ENCODE measurements at places on chromosomes 1 and 21.

DNA sequence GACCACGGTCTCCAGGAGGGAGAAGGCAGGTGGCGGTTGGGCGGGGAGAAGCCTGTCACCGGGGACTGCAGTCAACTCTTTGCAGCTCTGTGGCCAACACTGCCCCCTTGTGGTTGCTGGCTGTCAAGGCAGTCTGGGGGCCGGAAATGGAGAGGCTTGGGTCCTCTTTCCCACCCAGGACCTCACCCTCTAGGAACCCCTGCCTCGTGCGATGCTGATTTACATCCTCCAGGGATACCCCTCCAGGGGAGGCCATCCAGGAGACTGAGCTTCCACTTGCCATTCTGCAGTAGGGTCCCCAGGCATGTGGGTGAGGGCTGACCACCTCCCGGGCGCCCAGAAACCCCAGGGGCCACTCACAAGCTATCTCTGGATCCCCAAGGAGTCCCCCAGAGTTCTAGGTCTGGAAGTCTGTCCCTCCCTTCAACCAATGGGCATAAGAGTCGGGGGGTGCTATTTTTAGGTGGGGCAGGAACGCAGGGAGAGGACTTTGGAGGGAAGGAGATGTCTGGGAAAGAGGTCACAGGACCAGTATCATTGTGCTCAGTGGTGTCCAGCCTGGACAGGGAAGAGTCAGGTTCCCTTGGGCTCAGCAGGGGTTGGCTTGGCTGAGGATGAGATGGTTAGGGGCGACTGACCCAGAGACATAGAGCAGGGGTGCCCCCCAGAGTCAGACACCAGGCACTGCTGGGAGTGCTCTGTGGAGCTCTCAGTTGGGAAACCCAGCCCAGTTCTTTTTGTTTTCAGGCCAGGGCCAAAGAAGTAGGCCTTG, 7.1 kb upstream of the GPR61 start:
- DNase-seq = peak; percentile 84

DNA sequence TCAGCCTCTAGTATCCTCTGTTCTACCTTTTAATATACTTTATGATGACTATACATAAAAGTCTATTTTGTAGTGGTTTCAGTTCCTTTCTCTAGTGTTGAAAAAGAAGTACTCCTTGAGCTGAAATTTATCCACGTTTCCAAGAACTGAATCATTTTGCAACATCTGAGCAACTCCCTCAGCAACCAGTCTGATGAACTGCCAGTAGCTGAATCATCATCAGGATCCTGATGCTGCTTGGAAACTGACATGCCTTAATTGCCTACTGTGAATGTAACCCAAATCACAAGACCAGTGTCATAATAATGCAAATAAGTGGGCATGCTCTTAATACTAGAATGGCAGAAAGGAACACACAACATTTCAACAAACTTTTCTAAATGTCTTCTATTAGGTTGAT, 103.3 kb downstream of the CYYR1 start:
- no peak for DNase-seq

GRCh38 chr1:31781138-31781755, 17.1 kb upstream of the ADGRB2 start:
- DNase-seq = no peak

GRCh38 chr1:232983817-232984567, 33.6 kb downstream of the NTPCR start:
- no peak for DNase-seq

GRCh38 chr1:32775640-32776337, 41.4 kb downstream of the YARS1 start:
- no peak for DNase-seq

DNA sequence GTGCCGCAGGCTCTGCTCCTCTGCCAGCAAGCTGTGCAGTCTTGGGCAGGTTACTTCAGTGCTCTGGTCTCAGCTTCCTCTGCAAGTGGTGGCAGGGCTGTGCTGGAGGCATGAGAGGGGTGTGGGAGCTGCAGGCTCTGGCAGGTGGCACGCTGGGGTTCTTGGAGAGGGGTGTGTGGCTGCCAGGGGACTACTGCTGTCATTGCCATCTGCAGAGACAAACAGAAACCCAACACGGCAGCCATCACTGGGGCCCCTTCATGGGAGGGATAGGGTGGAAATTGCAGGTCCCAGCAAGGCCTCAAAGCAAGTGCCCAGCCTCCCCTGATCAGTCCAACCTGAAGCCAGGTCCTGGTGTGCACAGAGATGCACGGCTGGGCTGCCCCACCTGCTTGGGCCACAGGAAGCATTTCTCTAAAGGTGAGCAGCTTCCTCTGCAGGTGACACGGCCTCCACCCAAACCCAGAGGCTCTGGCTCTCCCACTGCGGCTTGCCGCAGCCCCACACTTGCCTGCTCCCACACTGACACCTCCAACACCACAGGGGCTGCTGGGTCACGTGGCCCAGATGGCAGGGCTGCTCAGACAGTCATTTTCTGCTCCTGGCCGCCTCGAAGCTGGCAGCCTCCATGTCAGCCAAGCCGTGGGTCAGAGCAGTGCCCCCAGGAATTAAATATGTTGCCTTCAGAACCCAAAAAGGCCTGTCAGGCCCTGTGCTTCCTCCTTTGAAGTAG, 4.1 kb upstream of the COL6A2 start:
- DNase-seq = no peak

DNA sequence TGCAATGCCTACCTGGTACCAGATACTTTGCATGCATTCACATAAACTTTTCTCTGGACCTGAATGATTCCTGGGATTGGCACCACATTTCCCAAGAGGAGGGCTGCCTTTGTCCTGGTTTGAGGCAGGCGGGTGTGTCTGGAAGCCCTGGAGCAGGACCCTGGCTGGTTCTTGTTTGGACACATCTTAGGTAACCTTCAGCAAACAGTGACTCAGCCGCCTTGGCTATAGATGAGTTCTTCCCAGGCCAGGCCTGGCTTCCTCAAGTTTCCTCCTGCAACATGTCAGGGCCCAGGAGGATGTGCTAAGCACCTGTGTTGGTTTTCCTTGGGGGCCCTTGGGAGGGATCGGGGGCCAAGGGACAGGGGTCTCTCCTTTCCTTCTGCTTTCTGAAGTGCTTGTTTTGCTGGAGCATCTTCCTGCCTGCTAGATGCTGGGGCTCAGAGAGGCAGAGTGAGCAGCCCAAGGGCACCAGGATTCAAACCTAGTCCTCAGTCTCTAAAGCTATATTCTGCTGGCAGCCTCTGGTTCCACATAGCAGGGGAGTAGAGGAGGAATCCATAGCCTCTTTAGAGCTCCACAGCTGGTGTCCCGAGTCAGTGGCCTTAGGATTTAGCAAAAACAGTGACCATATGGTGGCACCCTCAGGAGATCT, 38.2 kb downstream of the PAX7 start:
- no peak for DNase-seq

DNA sequence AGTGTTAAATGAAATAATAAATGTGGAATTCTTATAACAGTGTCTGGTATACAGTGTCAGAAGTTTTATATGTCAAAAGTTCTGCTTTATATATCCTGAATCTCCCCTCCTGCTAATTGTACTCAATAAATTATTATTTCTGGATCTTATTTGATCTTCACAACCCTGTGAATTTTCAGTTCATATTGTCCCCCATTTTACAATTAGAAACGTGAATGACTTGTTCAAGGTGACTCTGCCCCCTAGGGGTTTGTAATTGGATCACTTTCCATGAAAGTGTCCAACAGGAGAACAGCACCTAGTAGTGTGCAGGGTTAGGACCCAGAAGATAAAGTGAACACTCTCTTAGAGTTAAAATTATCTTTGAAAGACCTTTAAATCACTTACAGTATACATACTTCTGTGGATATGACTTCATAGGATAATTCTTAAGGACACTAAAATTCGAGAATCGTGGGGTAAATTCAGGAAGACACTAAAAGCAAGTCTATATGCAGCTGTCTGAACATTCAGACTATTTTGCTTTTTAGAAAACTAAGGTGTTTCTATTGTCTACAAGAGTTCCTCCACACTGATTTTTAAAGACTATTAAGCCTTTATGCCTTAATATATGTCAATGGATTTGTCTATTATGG, 4.5 kb upstream of the DDR2 start:
- no peak for DNase-seq

DNA sequence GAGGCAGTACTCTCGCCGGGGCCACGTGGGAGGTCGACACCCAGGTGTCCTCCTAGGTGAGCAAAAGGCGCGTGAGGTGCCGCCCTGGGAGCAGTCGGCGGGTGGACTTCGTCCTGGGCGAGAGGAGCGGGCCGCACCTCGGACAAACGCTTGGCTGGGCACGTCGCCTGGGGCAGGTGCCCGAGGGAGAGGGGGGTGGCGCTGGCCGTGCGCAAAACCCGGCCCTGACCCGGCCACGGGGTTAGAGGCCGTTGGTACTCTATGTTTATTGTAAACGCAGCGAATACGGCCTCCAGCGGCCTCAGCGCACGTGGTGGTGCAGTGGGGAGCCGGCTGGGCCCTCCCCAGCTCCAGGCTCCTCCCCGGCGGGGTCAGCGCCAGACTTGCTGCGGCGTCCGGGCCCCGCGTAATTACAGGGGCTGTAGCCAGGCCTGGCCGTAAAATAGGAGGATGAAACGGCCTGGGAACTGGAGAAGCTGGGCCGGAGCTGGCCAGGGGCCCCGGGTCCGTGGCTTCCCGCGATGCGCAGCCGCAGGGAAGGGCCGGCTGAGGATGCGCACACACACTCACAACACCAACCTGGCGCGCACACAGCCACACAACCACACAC, 1.6 kb upstream of the EFNA1 start:
- no peak for DNase-seq

DNA sequence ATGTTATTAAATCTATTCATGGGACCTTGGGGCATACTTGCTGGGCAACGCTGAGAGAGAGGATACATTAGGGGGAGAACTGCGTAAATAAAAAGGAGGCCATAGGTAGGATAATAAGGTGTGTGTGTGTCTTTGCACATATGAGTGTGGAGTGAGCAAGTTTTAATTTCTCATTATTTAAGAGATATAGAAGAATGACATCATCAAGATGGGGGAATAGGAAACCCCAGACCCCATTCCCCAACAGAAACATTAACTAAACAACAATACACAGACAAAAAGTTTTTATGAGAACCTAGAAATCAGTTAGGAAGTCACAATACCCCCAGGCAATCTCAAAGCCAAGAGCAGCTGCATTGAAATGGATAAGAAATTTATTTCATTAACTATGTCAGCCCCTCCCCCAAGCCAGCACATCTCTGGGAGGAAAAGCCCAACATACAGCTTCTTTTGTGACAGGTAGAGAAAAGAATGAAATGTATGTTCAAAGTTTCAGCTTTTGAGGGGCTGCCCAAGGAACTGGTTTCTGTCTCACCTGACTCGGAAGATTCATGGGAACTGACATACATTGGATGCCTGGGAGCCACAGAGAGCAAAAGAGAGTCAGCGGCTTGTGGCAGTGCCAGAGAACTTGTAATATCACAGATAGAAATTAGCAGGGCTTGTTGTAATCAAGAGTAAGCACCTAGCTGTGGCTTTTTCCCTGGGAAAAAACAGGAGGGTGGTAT, 234.3 kb upstream of the NFIA start:
- no peak for DNase-seq

- no peak for DNase-seq
Observed at GRCh38 chr21:23111070-23111600, 2112.9 kb downstream of the NCAM2 start.

DNA sequence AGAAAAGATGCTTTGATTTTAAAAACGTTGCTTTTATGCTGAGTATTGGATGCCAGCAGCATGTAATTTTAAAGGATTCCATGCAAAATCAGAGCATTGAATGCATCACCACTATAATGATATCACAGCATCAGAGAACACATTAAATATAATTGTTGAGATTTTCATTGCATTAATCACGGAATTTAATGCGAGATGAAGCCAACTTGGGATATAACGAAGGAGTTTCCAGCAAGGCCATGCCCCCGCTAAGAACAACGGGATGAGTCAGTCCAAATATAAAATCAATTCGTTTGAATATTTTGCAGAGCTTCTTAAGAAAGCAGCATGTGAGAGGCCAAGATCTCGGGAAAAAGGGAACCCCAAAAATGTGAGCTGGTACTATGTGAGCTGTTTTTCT, 423.4 kb upstream of the CHRM3 start:
- DNase-seq = no peak

DNA sequence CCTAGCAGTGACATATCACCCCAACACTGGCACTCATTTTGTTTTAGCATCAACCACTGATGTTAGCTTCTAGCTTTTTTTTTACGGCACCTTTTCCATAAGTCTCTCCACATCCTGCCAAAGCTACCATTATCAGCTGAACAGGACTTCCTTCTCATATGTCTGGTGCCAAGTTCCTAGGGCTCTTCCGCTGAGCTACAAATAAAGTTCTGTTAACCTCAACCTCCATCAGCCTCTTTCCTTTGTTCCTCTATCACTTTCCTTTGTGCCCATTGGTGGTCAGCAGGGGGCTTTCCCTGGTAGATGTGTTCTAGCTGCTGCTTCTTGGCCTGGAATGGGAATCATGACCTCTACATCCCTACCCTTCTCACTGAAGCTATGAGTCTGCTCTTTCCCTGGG, 163.8 kb downstream of the FAF1 start:
- no peak for DNase-seq

GRCh38 chr1:2556277-2556677, at the start of gene TNFRSF14:
Gene TNFRSF14 (plus strand): TSS chr1:2556371. CDS start chr1:2556665, 294 bp downstream.
- DNase-seq = peak; percentile 78

GRCh38 chr1:226063977-226064815, 1.7 kb downstream of the H3-3A start:
- DNase-seq = peak; percentile 46

- DNase-seq = no peak
Observed at GRCh38 chr21:31347435-31348032, 3.5 kb upstream of the TIAM1 start.

GRCh38 chr1:22635436-22635835, 992 bp upstream of the C1QA start:
- DNase-seq = no peak

GRCh38 chr1:205045146-205045545, 2.1 kb downstream of the CNTN2 start:
- no peak for DNase-seq

DNA sequence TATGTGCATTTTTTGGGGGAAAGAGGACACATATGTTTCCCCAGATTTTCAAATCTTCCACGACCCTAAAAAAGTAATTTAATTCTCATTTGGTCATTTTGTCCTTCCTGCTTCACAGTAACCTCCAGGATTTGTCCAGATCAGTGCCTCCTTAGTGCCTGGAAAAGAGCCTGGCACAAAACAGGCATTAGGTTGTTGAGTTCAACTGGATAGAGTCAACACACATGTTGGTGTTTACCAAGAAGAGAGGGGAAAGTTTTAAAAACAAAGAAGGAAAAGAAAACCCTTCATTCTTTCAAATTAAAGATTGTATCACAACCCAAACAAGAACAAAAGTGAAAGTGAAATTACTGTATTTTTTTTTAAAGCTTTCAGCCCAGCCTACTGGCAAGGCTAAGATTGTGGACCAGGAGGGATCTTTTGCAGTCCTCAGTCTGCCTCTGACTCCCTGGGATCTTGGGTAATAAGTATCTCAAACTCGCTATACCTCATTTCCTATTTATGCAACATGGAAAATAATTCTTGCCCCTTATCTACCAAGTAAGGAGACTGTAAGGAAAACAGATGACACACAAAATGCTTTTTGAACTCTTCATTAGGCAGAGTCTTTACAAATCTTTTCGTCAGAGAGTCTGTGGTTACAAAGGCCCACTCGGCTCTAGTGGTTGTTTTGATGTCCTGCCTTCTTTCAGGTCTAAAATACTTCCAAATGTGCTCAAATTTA, 57.8 kb downstream of the ZNF281 start:
- no peak for DNase-seq

Measured in CD4-positive, alpha-beta T cell treated with Interleukin-15 for 1 hour (primary cell).